ENCODE measurements at places on chromosomes 4 and X.

DNA sequence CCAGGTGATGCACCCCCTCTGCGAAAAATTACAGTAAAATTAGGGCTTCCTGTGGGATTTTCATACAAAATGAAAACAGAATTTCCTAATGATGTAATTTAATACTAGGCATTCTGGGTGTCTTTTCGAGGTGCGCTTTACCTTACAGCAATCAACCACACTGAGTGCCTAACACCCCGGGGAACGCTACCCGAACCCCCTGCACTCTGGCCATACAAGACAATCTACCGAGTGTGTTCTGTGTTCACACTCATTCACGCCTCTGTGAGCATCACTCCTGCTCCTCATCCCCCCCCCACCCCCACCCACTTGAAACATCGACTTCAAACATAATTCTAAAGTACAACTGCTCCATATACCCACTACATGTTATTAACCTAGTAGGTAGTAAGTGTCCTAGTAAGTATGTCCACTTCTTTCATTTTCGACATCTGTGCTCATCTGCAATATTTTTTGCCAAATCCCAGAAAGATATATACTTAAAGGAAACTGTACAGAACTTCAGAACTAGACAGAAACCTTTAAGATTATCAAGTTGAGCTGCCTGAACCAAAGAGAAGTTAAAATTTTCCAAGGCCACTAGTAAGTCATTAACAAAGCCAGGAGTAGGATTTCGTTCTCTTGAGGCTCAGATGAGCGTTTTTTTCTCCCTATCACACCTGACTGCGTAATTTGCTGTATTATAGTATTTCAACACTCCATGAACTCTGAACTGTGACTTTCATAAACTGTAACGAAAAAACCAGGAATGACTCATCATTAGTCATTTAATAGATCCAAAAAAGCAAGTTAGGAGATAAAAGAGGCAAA lies 80.0 kb downstream of the FAT1 start:
- peaks cover 6% of the 10 kb centered on the region for H3K27me3 ChIP-seq
- H3K27ac ChIP-seq = no peak overlapping the region
- no peak for DNase-seq
- H3K36me3 ChIP-seq = no peaks in the 10 kb centered on the region
- no peak overlapping the region for H3K4me3 ChIP-seq

- peaks cover 2% of the 10 kb centered on the region for H3K4me1 ChIP-seq
- no peak for DNase-seq
- no peak overlapping the region for H3K4me3 ChIP-seq
- no peak overlapping the region for H3K27ac ChIP-seq
Measured at GRCh38 chr4:8343262-8343966, 73.9 kb downstream of the HTRA3 start.

GRCh38 chr4:16125571-16126445 lies 42.0 kb upstream of the PROM1 start:
- no peak for DNase-seq
- H3K4me1 ChIP-seq = peaks cover 15% of the 10 kb centered on the region
- H3K4me3 ChIP-seq = no peak overlapping the region
- H3K27ac ChIP-seq = peak overlapping the region; percentile 83
- peaks cover 2% of the 10 kb centered on the region for H3K36me3 ChIP-seq

- H3K4me3 ChIP-seq = no peak overlapping the region
- no peak for DNase-seq
- H3K27me3 ChIP-seq = no peaks in the 10 kb centered on the region
- H3K27ac ChIP-seq = peak overlapping the region; percentile 41
Measured at GRCh38 chr4:98937986-98938720, 9.2 kb upstream of the EIF4E start.

- H3K4me1 ChIP-seq = peaks cover 2% of the 10 kb centered on the region
- H3K27ac ChIP-seq = no peak overlapping the region
- no peak overlapping the region for H3K4me3 ChIP-seq
- H3K36me3 ChIP-seq = peaks cover under 1% of the 10 kb centered on the region
- H3K27me3 ChIP-seq = no peaks in the 10 kb centered on the region
Measured at GRCh38 chr4:4693755-4694295, 152.0 kb upstream of the STX18 start.

DNA sequence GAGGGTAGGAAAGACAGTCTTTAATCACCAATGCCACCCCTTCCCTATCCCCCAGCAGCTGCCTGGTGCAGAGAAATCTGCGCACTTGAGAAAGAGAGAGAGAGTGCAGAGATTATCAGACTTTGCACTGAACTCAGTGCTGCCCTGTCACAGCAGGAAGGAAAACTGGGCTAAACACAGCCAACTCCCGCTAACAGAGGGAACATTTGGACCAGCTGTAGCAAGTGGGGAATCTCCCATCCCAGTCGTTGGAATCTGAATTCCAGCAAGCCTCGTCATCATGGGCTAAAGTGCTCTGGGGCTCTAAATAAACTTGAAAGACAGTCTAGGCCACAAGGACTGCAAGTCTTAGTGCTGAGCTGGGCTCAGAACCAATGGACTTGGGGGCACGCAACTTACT lies 168.7 kb downstream of the DLG3 start:
- no peak for DNase-seq
- H3K4me1 ChIP-seq = peaks cover 6% of the 10 kb centered on the region
- no peaks in the 10 kb centered on the region for H3K36me3 ChIP-seq
- H3K27me3 ChIP-seq = peaks cover 5% of the 10 kb centered on the region
- no peak overlapping the region for H3K4me3 ChIP-seq

- no peaks in the 10 kb centered on the region for H3K27me3 ChIP-seq
- no peak overlapping the region for H3K4me3 ChIP-seq
- no peaks in the 10 kb centered on the region for H3K36me3 ChIP-seq
- no peak overlapping the region for H3K27ac ChIP-seq
- DNase-seq = no peak
- no peaks in the 10 kb centered on the region for H3K4me1 ChIP-seq
Measured at GRCh38 chr4:130077275-130077674, 981.3 kb downstream of the C4orf33 start.

GRCh38 chr4:63029380-63029779 lies 1379.9 kb downstream of the TECRL start:
- H3K4me1 ChIP-seq = no peaks in the 10 kb centered on the region
- no peak for DNase-seq
- no peak overlapping the region for H3K27ac ChIP-seq
- H3K36me3 ChIP-seq = no peaks in the 10 kb centered on the region
- no peaks in the 10 kb centered on the region for H3K27me3 ChIP-seq

DNA sequence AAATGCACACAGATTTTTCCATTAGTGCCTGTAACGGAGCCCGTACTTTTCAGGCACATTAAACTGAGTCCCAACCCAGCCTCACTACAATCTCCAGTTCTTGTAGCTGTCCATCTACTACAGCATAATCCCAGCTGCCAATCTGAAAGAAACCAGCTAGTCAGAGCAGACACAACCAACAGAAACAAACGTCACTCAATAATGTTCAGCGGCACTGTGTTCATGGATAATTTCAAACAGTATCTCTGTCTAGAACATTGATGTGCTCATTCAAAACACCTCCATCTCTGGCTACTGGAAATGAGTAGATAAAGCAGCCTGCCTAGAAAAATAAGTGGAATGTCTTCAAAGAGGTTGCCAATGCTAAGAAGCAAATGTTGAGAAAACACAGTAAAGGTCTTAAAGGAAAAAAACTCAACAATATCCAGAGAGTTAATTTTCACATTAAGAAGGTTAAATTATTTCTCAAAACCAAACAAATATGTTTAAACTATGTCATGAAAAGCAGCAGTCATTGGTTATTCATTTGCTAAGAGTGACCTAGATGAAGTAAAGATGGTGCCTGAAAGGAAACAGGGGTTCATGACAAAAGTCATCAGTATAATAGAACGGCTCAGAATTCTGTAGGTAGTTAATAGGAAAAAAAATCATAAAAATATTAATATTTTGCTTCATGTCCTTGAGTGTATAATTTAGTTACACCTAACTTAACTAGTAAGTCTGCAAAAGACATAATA lies 245.1 kb upstream of the MAB21L2 start:
- H3K27ac ChIP-seq = no peak overlapping the region
- no peak overlapping the region for H3K4me3 ChIP-seq
- H3K27me3 ChIP-seq = no peaks in the 10 kb centered on the region
- peaks cover 2% of the 10 kb centered on the region for H3K4me1 ChIP-seq

- no peak overlapping the region for H3K4me3 ChIP-seq
- H3K36me3 ChIP-seq = peaks cover 11% of the 10 kb centered on the region
Measured at GRCh38 chr4:184398741-184399511, 75.4 kb downstream of the IRF2 start.

DNA sequence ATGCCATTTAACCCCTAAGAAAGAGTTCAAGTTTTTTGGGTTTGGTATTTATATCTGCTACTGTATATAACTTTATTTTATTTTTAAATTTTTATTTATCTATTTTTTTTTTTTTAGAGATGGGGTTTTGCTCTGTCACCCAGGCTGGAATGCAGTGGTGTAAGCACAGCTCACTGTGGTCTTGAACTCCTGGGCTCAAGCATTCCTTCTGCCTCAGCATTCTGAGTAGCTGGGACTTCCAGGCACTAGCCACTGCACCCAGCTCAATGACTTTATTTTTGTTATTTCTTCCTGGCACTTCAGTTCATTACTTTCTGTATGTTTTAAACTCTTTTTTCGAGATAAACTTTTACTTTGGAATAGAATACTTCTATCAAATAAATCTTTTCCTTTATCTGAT lies 42.4 kb upstream of the PGAM4 start:
- H3K36me3 ChIP-seq = no peaks in the 10 kb centered on the region
- DNase-seq = no peak
- no peak overlapping the region for H3K27ac ChIP-seq
- H3K4me1 ChIP-seq = no peaks in the 10 kb centered on the region
- no peaks in the 10 kb centered on the region for H3K27me3 ChIP-seq

- no peaks in the 10 kb centered on the region for H3K4me1 ChIP-seq
- no peaks in the 10 kb centered on the region for H3K27me3 ChIP-seq
- DNase-seq = no peak
- no peak overlapping the region for H3K27ac ChIP-seq
- no peak overlapping the region for H3K4me3 ChIP-seq
Measured at GRCh38 chr4:14520171-14520570, 482.1 kb upstream of the CPEB2 start.
